ENCODE measurements at places on chromosomes 2 and 18. TPM values are rescaled to one million over a fixed set of nuclear protein-coding genes. Genes with fewer than 3 reads are reported as not detected.
A peak's percentile ranks its signal among the peaks of the same experiment; 100 is the strongest.

DNA sequence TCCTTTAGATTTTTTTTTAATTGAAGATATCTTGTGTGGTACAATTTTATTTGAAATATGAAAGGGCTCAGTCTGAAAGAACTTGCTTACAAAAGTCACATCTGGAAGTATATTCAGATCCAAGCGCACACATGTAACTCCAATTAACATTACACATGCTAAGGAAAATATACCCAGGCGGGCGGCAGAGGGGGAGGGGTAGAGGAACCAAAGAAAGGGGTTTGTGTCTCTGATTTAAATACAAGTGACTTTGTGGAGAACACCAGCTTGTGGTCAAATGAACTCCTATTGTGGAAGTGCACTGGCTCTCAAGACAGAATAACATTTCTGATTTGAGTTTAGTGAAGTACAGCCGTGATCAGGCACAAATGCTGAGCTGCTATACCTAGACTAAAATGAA, 280.2 kb upstream of the SOX11 start:
- DNase-seq, result no peak
- H3K4me3 ChIP-seq, result no peak overlapping the region
- H3K36me3 ChIP-seq, result no peaks in the 10 kb centered on the region
- H3K4me1 ChIP-seq, result no peaks in the 10 kb centered on the region

DNA sequence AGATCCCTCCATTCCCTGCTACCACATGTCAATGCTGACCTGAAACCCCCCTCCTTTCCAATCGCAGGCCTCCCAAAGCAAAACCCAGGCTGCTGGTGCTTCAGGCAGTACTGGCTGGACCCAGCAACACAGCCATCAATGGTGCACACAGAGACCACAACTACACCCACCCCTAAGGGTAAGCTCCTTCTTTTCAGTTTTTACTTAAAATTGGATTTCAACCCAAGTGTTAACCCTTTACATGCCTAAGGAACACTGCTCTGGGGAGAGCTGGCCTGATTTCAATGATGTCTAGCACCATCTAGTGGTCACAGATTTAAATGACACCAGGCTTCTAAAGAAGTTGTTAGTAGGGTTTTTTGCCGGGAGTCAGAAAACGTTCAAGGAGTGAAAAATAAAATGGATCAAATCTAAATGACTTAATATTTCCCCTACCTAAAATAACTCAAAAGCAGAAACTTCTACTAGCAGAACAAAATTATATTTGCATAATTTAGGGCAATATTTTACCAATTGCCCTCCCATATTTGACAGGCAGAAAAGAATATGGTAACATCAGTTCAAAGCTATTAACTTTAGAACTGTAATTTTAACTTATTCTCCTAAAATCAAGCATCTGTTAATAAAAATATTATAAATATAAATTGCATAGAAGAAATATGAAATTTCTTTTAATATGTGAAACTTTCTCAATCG, 24.6 kb downstream of the FECH start:
- no peaks in the 10 kb centered on the region for H3K36me3 ChIP-seq
- no peak overlapping the region for H3K4me3 ChIP-seq
- DNase-seq, result peak; percentile 63
- H3K27ac ChIP-seq, result no peak overlapping the region
- H3K27me3 ChIP-seq, result no peaks in the 10 kb centered on the region
- H3K4me1 ChIP-seq, result no peaks in the 10 kb centered on the region

- H3K4me3 ChIP-seq, result no peak overlapping the region
- no peaks in the 10 kb centered on the region for H3K4me1 ChIP-seq
- no peaks in the 10 kb centered on the region for H3K27me3 ChIP-seq
- H3K27ac ChIP-seq, result no peak overlapping the region
- DNase-seq, result no peak
- H3K36me3 ChIP-seq, result peaks cover 2% of the 10 kb centered on the region
Observed at GRCh38 chr18:58754544-58755068, 83.3 kb downstream of the MALT1 start.

- no peaks in the 10 kb centered on the region for H3K4me1 ChIP-seq
- H3K4me3 ChIP-seq, result no peak overlapping the region
- no peak overlapping the region for H3K27ac ChIP-seq
- no peaks in the 10 kb centered on the region for H3K27me3 ChIP-seq
Observed at GRCh38 chr2:178635897-178636296, 155.6 kb downstream of the PLEKHA3 start.

DNA sequence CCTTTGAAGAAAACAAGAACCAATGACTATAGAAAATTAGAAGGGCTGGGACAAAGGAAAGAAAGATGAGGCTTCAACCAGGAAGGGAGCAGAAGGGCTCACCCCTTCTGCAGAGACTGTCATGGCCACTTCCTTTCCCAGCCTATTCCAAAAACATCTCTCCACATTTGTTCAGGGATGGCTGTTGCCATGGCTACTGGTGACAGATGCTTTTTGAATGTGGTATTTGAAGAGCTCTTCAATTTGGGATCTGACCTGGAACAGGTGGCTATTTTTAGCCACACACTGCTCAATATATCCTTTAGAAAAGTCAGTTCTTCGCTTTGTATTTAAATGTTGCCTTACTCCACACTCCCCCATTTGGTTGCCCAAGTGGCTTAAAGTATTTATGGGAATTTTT, 64.1 kb upstream of the LCLAT1 start:
- no peaks in the 10 kb centered on the region for H3K27me3 ChIP-seq
- no peak for DNase-seq
- no peak overlapping the region for H3K27ac ChIP-seq
- H3K4me3 ChIP-seq, result no peak overlapping the region

DNA sequence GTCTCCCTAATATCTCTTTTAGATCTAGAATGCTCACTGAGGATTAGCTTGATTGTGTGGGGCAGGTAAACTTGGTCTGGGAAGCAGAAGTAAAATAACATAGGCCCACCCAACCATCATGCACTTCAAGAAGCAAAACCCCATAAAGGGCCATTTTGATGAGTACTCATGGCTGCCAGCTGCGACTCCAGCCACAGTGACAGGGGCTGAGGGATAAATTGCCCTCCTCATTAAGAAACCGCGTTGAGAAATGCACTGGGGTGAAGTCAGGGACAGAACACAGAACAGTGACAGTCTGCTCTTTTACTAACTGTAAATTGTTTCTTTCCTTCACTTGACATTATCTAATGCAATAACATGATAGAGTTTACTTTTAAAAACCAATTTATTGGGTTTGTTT, 60.2 kb downstream of the RND3 start:
- H3K27ac ChIP-seq, result no peak overlapping the region
- H3K4me1 ChIP-seq, result no peaks in the 10 kb centered on the region
- no peaks in the 10 kb centered on the region for H3K27me3 ChIP-seq
- H3K4me3 ChIP-seq, result no peak overlapping the region
- H3K36me3 ChIP-seq, result no peaks in the 10 kb centered on the region
- no peak for DNase-seq

DNA sequence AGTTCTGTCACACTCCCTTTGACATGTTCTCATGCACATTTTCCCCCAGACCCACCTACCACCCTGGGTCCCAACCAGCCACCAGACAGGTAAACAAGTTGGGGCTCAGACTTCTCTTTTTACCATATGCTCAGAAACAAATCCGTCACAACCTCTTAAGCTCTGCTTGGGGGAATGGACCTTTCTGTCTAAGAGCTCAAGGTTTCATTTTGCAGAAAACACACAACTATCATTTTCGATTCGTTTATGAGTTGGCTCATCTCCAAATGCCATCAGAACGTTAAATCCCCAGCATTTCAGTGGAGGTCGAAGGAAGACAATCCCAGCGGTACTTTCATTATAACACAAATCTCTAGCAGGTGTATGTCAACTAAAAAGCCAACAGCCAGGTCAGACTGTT, 30.6 kb upstream of the NCK2 start:
- no peaks in the 10 kb centered on the region for H3K36me3 ChIP-seq
- H3K27me3 ChIP-seq, result no peaks in the 10 kb centered on the region
- no peak overlapping the region for H3K4me3 ChIP-seq

GRCh38 chr2:75497256-75497655, 63.5 kb downstream of the EVA1A start:
- H3K27me3 ChIP-seq, result no peaks in the 10 kb centered on the region
- DNase-seq, result no peak
- no peak overlapping the region for H3K4me3 ChIP-seq

GRCh38 chr2:173990970-173991819, 26.0 kb upstream of the SP3 start:
- no peaks in the 10 kb centered on the region for H3K4me1 ChIP-seq
- no peaks in the 10 kb centered on the region for H3K27me3 ChIP-seq
- peak overlapping the region; percentile 48 for H3K27ac ChIP-seq
- no peaks in the 10 kb centered on the region for H3K36me3 ChIP-seq

- no peaks in the 10 kb centered on the region for H3K27me3 ChIP-seq
- H3K4me1 ChIP-seq, result no peaks in the 10 kb centered on the region
- no peaks in the 10 kb centered on the region for H3K36me3 ChIP-seq
- H3K4me3 ChIP-seq, result no peak overlapping the region
- no peak overlapping the region for H3K27ac ChIP-seq
Observed at GRCh38 chr2:101731221-101732054, 33.9 kb downstream of the MAP4K4 start.

- no peak overlapping the region for H3K4me3 ChIP-seq
- peaks cover under 1% of the 10 kb centered on the region for H3K4me1 ChIP-seq
- no peak for DNase-seq
- no peaks in the 10 kb centered on the region for H3K36me3 ChIP-seq
Observed at GRCh38 chr2:126990605-126991532, 92.2 kb downstream of the TEX51 start.

- H3K4me3 ChIP-seq, result no peak overlapping the region
- no peaks in the 10 kb centered on the region for H3K36me3 ChIP-seq
- no peak for DNase-seq
- no peak overlapping the region for H3K27ac ChIP-seq
Observed at GRCh38 chr2:28694364-28694763, 57.3 kb upstream of the PPP1CB start.

DNA sequence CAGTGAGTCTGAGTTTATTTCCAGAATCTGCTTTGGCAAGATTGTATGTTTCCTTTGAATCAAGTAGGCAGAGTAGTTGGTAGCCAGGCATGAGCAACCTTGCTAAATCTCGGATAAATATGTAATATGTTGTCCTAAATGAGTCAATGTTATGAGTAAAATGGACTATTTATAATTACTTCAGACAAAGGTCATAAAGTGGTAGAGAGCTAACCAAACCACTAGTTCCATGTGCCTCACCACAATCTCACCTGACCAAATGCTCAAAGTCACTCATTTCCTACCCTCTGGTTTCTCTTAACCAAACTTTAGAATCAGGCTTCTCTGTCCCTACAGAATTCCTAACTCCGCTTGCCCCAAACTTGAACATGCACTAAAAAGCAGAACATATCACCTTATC, 261.2 kb upstream of the FSIP2 start:
- H3K36me3 ChIP-seq, result no peaks in the 10 kb centered on the region
- H3K27me3 ChIP-seq, result no peaks in the 10 kb centered on the region
- no peaks in the 10 kb centered on the region for H3K4me1 ChIP-seq
- no peak overlapping the region for H3K4me3 ChIP-seq

DNA sequence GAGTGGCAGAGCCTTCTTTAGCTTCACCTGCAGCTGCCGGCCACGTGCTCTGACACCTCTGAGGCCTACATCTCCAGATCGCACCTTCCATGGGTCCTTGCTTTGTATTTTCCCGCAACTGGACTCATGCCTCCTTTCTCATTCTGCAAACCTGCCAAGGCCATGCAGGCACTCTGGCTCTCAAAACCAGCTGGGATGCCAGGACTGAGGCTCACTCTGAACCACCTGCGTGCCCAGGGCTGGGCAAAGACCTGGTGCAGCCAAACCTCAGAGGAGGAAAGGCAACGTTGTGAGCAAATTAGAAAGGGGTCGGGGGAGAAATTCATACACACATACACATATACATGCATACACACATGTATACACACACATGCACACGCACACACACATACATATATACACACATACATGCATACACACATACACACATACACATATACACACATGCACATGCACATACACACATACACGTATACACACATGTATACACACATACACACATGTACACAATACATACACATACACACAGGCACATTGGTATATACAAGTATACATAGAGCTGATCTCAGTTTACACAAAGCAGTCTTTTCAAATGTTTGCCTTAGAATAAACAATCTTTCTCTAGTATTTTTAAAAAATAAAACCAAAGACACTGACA, 125.2 kb downstream of the RTP5 start:
- no peak overlapping the region for H3K27ac ChIP-seq
- no peaks in the 10 kb centered on the region for H3K27me3 ChIP-seq
- no peak for DNase-seq
- H3K4me3 ChIP-seq, result no peak overlapping the region
- H3K4me1 ChIP-seq, result no peaks in the 10 kb centered on the region

DNA sequence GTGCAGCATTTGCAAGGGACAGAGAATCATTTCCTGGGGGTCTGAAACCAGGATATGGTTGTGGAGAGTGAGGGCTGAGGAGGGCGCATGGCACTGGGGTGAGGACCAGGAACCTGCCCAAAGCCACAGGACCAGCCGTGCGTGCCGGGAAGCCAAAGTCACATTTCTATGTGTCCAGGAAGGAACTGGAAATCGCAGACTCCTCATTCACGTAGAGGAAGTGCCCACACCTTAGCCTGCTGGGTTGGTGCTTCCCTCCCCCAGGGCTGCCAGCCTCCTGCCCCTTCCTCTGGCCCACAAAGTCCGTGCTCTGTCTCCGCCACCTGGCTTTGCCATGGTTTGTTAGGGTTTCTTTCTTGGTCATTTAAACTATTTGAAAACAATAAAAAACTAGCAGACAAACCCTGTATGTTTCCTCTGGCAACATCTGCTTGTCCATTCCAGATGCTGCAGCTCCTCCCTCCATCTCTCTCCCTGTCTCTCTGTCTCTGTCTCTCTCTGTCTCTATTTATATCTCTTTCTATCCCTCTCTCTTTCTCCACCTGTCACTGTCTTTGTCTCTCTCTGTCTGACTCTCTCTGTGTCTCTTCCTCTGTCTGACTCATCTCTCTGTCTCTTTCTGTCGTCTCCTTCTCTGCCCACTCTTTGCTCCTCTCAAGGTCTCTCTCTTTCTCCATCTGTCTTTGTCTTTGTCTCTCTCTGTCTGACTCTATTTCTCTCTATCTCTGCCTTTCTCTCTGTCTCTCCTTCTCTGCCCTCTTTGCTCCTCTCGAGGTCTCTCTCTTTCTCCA, 163.2 kb upstream of the TPO start:
- H3K27me3 ChIP-seq, result no peaks in the 10 kb centered on the region
- peaks cover 2% of the 10 kb centered on the region for H3K36me3 ChIP-seq
- no peak overlapping the region for H3K27ac ChIP-seq
- H3K4me1 ChIP-seq, result no peaks in the 10 kb centered on the region
- H3K4me3 ChIP-seq, result no peak overlapping the region
- DNase-seq, result no peak

DNA sequence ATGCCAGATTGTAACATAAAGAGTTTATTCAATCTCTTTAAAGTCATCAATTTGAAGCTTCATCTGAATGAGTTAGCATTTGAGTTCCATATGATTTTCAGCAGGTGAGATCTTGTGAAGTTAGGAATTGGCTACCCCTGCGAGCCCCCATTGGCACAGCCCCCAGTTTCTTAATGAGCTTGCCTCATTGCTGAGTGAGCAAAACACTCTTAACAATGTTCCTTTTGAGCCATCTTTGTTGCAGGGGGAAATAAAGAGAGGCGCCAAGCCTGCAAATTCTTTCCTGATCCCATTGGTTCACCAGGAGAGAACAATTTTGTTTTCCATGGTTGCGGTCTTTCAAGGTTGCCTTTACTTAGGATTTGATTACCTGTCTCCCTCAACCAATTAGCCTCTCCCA, 18.7 kb downstream of the DPP10 start:
- H3K4me1 ChIP-seq, result no peaks in the 10 kb centered on the region
- no peaks in the 10 kb centered on the region for H3K27me3 ChIP-seq
- H3K27ac ChIP-seq, result no peak overlapping the region
- no peaks in the 10 kb centered on the region for H3K36me3 ChIP-seq
- H3K4me3 ChIP-seq, result no peak overlapping the region

Gene NEURL3
- 3.2 TPM for total RNA-seq

Gene NT5C1B
- total RNA-seq, result not detected

Gene RAPH1
- total RNA-seq, result 90.7 TPM

Gene AQP4
- total RNA-seq, result 11.6 TPM

Gene SCN7A
- 3.6 TPM for total RNA-seq

Gene CRYGC
- not detected for total RNA-seq

Gene UGT1A4
- total RNA-seq, result 1.1 TPM

Data from kidney (tissue), 22 donors.